ENCODE measurements at places on chromosomes 7 and 10.
A peak's percentile ranks its signal among the peaks of the same experiment; 100 is the strongest.

DNA sequence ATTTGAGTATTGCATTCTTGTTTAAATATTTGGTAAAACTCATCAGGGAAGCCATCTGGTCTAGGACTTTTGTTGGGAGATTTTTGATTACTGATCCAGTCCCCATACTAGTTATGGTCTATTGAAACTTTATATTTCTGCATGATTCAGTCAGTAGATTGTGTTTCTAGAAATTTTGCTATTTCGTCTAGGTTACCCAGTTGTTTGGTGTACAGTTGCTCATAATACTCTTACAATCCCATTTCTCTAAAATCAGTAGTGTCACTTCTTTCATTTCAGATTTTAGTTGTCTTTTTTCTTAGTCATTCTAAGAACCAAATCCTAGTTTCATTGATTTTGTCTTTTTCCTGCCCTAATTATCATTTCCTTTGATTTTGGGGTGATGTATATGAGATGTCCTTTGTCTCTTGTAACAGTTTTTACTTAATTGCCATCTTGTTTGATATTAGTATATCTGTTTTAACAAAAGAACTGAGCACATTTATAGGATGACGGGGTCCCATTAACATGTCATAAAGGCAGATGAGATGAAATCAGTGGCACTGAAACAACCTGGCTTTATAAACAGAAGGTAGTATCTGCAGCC lies 7.9 kb downstream of the MALSU1 start:
- no peak for DNase-seq

GRCh38 chr7:106840342-106840741 lies 24.7 kb upstream of the PIK3CG start:
- peak; percentile 39 for DNase-seq

- DNase-seq, result no peak
Measured at GRCh38 chr7:52091101-52091500, 774.5 kb upstream of the COBL start.

GRCh38 chr7:1511444-1512422 lies 7.5 kb upstream of the INTS1 start:
- DNase-seq, result no peak

DNA sequence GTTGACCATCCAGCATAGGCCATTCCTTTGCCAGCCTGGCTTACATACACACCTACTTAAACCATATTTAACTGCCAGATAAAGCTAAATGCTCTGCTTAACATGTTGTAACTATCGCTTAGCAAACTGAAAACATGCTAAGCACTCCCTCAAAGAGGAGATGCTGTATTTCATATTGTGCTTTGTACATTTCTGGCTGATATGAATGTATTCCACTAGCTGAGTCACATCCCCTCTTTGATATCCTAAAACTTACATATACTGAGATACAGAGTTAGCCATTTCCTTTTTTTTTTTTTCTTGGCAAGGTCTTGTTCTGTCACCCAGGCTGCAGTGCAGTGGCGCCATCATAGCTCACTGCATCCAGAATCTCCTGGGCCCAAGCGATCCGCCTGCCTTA lies 99.4 kb downstream of the TPST1 start:
- no peak for DNase-seq

GRCh38 chr7:68176974-68177373 lies 1180.3 kb downstream of the TYW1 start:
- peak; percentile 58 for DNase-seq

GRCh38 chr10:84200537-84201243 lies 6.4 kb downstream of the CDHR1 start:
- no peak for DNase-seq

DNA sequence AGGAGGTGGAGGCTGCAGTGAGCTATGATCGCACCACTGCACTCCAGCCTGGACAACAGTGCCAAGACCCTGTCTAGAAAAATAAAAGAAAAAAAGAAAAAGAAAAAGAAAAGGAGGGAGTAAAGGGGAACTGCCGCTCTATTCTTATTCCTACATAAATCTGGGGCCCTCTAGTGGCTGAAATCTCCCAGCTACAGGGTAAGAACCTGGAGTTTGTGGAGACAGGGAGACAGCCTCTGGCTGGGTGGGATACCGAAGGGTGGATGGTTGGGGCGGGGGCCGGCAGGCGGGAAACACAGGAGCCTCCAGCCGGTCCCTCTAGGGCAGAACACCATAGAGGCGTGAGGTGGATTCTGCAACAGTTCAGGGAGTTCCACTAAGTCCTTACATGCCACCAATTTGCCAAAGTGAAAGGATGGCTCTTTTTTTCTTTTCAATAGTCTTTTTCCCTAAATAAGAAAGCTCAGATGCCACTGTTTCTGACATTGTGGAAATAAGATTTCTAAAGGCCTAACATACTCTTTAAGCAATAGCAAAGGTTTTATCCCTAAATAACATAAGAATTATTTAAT lies 117.3 kb downstream of the SVIL start:
- no peak for DNase-seq

- DNase-seq, result no peak
Measured at GRCh38 chr7:46515844-46516590, 594.9 kb upstream of the IGFBP3 start.

DNA sequence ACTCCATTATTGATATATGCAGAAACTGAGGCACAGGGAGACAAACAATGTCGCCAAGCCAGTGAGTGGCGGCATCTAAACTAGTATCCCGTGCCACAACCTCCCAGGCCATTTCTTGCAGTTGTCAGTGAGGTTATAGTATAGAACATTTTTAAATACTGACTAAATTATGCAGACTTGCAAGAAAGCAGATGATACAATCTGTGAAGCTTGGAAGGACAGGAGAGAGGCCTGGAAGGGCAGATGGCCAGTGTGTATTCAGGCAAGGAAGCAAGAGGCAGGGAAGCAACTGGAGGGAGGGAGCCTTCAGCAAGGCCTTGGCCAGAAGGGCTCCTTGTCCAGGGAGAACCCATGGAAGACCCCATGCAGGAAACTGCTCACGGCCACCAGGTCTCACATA lies 110.3 kb upstream of the APBB1IP start:
- no peak for DNase-seq

DNA sequence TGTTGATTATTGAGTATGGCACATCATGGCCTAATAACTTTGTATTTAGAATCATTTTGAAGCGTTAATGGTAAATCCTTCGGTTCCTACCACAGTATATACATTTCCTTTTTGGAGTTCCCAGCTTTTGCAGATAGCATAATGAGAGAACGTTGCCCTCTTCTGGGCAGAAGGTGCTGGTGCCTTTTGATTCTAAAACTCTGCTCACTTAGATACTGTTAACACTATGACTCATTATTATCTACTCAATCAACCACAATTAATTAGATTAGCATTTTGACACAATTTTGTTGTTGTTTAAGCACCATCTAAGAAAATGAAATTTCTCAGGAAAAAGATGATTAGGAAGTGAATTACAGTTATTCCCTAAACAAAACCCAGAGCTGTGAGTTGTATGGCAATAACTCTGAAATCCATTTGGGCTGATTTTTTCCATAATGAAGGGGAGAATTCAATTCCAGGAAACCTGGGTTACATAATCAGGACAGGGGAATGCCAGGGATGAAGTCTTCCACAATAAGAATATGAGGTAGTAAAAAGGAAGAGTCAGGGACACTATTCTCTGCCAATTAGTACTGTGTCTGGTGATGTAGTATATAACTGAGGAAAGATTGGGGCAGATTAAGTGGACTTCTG lies 11.5 kb upstream of the DLD start:
- DNase-seq, result no peak

GRCh38 chr7:90896458-90896857 lies 300.3 kb downstream of the CDK14 start:
- no peak for DNase-seq

- DNase-seq, result no peak
Measured at GRCh38 chr10:103513380-103514060, 20.0 kb downstream of the NEURL1 start.

GRCh38 chr10:124798364-124798763 lies 3.3 kb upstream of the ABRAXAS2 start:
- no peak for DNase-seq

GRCh38 chr7:80141376-80141775 lies 6.7 kb downstream of the GNAI1 start:
- no peak for DNase-seq

All from NCI-H1048 (cell line).